HFFc6 (cell line): ENCODE measurements at places on chromosomes 12 and 14. TPM values are rescaled to one million over a fixed set of nuclear protein-coding genes. Genes with fewer than 3 reads are reported as not detected.

Gene FBRSL1
- 26.4 to 38.4 TPM (median 27.9 TPM) in 3 replicates for total RNA-seq

DNA sequence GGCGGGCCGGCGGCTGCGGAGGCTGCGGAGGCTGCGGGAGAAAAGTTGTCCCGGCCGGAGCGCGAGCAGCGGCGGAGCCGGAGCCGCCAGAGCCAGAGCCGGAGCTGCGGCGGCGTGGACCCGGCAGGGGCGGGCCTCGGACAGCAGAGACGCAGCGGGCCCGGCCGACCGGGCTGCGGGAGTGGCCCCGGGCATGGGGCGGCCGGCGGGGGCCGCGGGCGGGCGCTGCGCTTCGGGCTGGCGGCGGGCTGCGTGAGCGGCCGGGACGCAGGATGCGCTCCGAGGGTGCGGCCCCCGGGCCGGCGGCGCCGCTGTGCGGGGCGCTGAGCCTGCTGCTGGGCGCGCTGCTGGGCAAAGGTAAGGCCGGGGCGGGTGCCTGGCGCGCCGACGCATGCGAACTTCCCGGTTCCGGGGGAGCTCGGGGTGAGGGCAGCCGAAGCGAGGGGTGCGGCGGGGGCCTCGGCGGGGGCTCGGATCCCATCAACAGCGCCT is at the start of gene TMEM132C:
TSS of gene TMEM132C (plus strand) at position 40 of the 492 bp plus-strand sequence. CDS start at position 273, 233 bp downstream.
- no peaks in the 10 kb centered on the region for H3K4me1 ChIP-seq
- no peak within 1 kb of the TSS for H3K27ac ChIP-seq
- H3K4me3 ChIP-seq: no peak within 1 kb of the TSS
- no peaks in the 10 kb centered on the region for H3K36me3 ChIP-seq
- H3K27me3 ChIP-seq: no peaks in the 10 kb centered on the region
- no peak for DNase-seq

Gene MORN3
- total RNA-seq: 0.25 to 0.57 TPM (median 0.46 TPM) in 3 replicates

Gene C12orf54
- total RNA-seq: not detected in 3 replicates

- no peak overlapping the region for H3K27ac ChIP-seq
- no peaks in the 10 kb centered on the region for H3K4me1 ChIP-seq
- H3K36me3 ChIP-seq: no peaks in the 10 kb centered on the region
- H3K4me3 ChIP-seq: no peak overlapping the region
These were observed 71.6 kb downstream of the ASCL4 start for GRCh38 chr12:107845980-107846659.

GRCh38 chr12:59118356-59118755 is 198.1 kb upstream of the LRIG3 start:
- peaks cover 32% of the 10 kb centered on the region for H3K4me1 ChIP-seq
- no peak overlapping the region for H3K4me3 ChIP-seq
- no peak for DNase-seq
- peaks cover 3% of the 10 kb centered on the region; the same call in 1 of the 2 replicates for H3K27me3 ChIP-seq

Gene PDZRN4
- total RNA-seq: not detected in 2 replicates

DNA sequence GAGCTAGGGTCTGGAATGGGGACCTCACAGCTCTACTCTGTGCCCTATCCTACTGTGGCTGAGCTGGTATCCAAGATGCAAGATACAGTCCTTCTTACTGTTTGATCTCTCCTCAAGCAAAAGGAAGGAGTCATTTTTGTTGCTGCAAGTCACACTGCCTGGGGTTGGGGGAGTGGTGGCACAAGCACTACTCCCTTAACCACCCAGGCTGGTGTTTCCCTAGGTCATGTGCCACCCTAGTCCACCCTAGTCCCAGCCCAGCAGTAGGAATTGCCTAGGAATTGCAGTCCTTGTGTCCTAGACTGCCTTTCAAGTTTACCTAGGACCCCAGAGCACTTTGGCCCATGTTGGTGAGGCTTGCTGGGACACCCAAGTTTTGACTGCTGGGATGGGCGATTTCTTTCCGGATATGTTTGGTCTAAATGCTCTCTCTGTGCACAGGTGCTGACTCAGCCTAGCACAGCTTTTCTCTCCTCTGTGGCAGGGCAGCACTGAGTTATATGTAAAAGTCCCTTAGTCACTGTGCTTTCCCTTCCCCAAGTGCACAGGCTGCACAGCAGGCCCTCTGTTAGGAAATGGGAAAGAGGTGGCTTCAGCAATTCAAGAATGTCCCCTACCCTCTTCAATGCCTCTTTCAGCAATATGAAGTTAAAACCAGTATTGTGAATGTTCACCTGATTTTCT is 54.9 kb downstream of the SLC6A15 start:
- no peak for DNase-seq
- H3K4me1 ChIP-seq: no peaks in the 10 kb centered on the region

Gene GPX2
- not detected in 3 replicates for total RNA-seq

Gene ETFBKMT
- 1.9 to 2.8 TPM (median 1.9 TPM) in 3 replicates for total RNA-seq

DNA sequence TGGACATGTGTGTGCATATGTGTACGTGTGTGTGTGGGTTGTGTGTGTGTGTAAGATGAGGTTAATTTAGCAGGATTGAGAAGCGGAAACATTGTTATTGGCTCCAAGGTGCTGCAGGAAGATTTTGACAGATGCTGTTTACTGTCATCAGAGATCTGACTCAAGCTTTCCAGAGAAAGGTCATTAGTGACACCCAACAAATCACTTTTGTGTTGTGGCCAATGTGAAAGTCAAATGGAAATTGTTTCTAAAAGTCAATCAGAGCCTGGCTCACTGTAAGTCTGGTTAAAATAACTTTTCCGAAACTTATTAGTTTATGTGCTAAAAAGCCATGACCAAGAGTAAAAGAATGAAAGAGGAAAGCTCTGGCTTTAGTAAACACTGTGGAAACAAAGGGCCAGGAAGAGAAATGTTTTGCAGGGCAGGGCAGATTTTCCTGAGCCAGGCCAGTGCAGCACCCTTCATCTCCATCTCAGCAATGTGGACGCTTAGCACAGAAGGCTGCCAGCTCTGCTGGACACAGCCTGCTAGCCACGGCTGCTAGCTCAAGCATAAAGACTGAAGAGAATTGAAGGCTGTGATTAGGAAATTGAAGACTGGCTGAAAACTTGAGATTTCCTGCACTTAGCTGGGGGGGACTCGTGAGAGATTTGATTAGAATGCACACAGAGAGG is 235.8 kb downstream of the NEDD1 start:
- DNase-seq: no peak
- no peaks in the 10 kb centered on the region; the same call in 1 of the 2 replicates for H3K36me3 ChIP-seq
- H3K4me1 ChIP-seq: no peaks in the 10 kb centered on the region

DNA sequence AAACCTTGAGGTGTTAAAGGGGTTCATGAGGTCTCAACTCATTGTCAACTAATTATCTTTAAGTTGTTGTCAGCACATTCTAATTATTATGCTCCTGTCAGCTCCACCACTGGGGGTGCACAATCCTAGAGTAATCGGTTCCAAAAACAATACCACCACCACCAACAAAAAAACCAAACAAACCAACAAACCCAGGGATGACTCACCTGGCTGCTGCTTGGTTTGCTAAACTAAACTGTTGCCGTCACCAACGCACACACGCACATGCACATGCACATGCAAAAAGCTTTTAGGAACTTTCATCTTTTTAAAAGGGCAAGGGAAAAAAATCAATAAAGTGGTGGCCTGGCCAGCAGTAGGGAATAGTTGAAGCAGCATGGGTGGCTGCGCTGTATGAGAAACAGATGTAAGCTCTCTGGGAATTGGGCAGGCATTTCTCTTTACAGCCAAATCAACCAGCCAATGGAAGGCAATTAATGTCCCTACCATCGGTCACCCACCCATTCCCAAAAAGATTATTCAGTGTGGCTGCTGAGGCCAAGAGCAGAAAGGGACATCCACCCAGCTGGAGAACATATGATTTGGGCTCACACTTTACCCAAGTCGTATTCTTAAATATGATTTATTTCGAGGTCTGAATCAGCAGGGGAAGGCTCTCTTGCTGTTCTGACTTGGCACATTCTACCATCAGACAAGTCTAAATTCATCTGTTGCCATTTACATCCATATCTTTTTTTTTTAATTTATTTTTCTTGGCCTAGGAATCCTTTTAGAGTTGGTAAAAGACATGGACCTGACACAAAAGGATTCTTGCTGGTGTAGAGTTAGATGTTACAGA is 20.0 kb downstream of the TMEM30B start:
- DNase-seq: peak; percentile 84
- H3K27me3 ChIP-seq: peaks cover 3% of the 10 kb centered on the region
- peak overlapping the region; percentile 87 for H3K27ac ChIP-seq
- H3K4me1 ChIP-seq: peaks cover 65% of the 10 kb centered on the region

DNA sequence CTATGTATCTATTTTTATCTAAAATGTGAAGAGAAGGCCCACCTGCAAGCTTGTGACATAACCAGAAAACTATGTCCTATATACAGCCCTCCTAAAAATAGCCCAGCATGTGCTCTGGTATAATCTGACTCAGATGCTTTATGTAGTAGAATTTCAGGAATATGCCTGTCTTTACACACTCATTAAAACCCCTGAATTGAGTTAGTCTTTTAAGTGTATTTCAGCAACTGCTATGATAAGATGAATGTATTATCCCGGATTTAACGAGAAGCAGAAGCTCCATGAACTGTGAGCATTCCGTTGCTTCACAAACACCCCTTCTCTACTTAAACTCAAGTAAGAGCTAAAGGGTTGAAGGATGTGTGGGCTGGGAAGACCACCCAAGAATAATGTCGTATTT is 89.9 kb upstream of the PRICKLE1 start:
- no peaks in the 10 kb centered on the region for H3K36me3 ChIP-seq
- no peak for DNase-seq
- no peak overlapping the region for H3K4me3 ChIP-seq
- H3K27me3 ChIP-seq: peaks cover 7% of the 10 kb centered on the region
- H3K27ac ChIP-seq: no peak overlapping the region

DNA sequence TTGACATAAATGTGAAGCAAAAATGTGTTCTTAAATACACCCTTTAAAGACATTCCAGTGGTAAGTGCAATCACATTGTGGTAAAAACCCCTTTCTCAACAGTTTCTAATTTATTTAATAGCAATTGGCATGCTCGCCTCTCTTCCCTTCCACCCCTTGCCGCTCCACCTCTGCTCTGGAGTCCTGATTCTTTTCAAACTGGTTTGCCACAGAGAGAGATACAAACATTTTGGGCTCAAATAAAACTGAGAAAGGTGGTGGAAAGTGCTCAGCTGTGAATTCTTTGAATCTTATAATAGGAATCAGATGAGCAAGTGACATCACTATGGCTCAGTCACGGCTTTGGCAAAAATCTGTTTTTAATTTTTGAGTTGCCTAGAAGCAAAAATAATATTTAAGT is 993.9 kb downstream of the GALC start:
- H3K27me3 ChIP-seq: peaks cover 1% of the 10 kb centered on the region; the same call in 1 of the 2 replicates
- H3K4me3 ChIP-seq: no peak overlapping the region
- no peaks in the 10 kb centered on the region for H3K36me3 ChIP-seq
- H3K4me1 ChIP-seq: peaks cover 5% of the 10 kb centered on the region; the same call in 1 of the 2 replicates
- peak overlapping the region; percentile 58; the same call in 1 of the 2 replicates for H3K27ac ChIP-seq

Gene NYNRIN
- 3.6 to 6.1 TPM (median 4.2 TPM) in 3 replicates for total RNA-seq

Gene ACSM4
- total RNA-seq: not detected in 3 replicates

Gene HOXC6
- total RNA-seq: 0.18 to 1.4 TPM (median 1.2 TPM) in 3 replicates

DNA sequence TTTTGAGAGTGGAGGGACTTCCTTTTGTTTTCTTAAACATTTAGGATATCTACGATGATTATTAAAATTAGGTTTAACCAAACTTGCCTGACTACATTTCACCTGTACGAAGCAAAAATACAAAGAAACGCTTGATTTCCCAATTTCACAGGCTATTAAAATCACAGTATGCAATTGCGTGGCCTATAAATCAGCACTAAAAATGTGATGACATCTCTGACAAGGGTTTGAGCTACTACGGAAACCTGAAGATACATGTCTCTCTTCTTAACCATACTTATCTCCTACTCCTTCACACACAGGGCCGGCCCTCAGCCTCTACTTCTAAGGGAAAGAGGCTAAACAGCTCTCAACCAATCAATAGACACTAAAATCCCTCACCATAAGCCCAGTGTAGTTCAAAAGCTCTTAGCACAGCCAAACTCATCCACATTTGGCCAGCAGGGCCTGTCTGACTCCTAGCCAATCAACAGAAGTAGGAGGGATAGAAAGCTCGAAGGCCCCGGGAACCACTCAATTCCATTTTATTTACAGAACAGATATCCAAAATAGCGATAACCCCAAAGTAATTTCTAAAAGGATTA is 137.3 kb downstream of the FOXN3 start:
- H3K27me3 ChIP-seq: peaks cover 2% of the 10 kb centered on the region
- H3K4me3 ChIP-seq: no peak overlapping the region
- no peak for DNase-seq
- H3K4me1 ChIP-seq: peaks cover 16% of the 10 kb centered on the region
- H3K36me3 ChIP-seq: peaks cover 6% of the 10 kb centered on the region; the same call in 1 of the 2 replicates

DNA sequence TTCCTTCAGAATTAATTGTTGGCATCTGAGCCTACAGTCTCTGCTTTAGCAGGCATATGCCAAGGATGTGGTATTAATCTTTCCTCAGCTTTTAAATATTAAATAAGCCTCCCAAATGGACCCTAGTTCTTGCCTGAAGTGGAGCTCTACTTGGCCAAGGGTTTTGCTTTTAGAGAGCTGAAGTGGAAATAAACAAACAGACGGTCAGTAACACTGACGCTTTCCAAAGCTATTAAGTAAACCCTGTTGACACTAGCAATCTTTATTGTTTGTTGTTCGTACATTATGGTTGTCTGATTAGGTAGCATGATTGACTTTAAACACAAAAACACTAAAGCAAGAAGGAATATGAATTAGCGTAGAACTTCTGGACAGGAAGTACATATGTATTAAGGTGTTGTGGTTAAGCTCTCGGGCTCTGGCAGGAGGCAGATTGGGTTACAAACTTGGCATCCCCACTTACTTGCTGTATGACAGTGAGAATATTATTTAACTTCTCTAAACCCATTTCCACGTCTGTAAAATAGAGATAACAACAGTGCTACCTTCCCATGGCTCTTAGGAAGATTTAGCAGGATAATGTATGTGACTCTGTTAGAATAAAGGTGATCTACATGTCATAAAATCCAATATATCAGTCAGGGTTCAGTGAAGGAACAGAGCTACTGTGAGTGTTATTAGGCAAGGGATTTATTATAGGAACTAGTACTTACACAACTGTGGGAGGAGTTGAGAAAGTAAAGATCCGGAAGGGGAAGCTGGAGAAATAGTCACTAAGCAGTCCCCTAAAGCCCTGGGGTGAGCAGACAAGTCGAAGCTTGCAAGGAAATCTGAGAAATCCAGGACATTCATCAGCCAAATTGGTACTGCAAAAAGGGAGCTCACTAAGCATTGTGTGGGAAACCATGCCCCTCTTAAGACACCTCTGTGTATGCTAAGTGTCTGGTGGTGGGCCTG is 92.2 kb upstream of the ATF7IP start:
- peaks cover 3% of the 10 kb centered on the region; the same call in 1 of the 2 replicates for H3K27me3 ChIP-seq
- peak overlapping the region; percentile 9; the same call in 1 of the 2 replicates for H3K27ac ChIP-seq
- no peak for DNase-seq

DNA sequence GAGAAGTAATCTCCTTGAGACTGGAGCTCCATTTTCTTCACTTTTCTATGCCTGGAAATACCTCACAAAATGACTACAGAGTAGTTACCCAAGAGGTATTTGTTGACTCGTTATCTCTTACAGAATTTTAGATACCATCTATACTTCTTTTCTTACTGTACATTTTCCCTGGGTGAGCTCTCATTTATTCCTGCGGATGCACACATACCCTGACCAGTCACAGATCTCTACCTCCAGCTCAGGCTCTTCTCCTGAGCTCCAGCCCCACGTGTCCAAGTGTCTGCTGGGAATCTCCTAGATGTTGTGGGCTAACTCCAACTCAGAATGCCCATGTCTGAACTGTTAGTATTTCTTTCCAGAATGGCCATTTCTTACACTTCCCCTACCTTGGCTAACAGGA is 403.1 kb downstream of the RAD51B start:
- no peak for DNase-seq
- H3K36me3 ChIP-seq: peaks cover 4% of the 10 kb centered on the region; the same call in 1 of the 2 replicates
- H3K27me3 ChIP-seq: peaks cover 2% of the 10 kb centered on the region; the same call in 1 of the 2 replicates
